CD4-positive, alpha-beta T cell treated with Interleukin-12 subunit alpha and Interleukin-12 subunit beta, for 1 hour (primary cell): ENCODE measurements at places on chromosomes 2 and 18.

- no peak for DNase-seq
Observed at GRCh38 chr2:95062242-95063085, 37.0 kb downstream of the MAL start.

- DNase-seq: no peak
Observed at GRCh38 chr2:193584522-193584938, 1389.8 kb upstream of the TMEFF2 start.

DNA sequence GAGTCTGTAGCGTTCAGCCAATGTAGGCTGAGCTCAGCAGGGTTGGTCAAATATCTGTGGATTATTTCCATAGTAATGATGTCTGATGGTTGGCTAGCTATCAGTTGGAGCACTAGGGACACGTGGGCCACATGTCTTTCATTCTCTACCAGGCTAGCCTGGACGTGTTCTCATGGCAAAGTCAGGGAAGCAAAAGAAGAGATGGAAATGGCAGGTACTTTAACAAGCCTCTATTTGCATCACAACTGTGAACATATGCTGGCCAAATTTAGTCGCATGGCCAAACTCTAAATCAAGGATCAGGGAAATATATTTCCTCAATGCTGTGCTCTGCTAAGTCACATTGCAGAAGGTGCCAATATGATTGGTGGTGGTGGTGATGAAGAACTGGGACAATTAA lies 371.6 kb upstream of the CHST9 start:
- DNase-seq: no peak

DNA sequence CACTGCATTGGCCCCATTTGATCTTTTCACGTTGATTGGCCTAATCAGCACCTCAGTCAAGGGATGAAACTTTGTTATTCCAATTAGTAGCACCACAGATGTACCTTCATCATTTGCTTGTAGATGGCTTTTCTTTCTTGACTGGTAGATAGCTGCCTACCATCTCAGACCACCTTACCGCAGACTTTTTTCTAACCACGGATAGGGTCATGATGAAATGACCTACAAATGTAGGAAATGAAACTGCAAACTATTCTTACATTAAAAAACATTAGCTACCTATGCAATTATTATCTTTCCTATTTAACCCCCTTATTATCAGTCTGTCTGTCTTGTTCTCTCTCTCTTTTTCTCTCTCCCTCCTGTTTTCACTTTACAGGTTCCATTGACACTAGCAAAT lies 22.4 kb upstream of the SLC25A52 start:
- no peak for DNase-seq
